Activated T-helper 9 cell treated with anti-CD3 and anti-CD28 coated beads, Interleukin-2, amount 50 U/mL, for 16 hours (primary cell): ENCODE measurements at places on chromosomes 2 and 18.

DNA sequence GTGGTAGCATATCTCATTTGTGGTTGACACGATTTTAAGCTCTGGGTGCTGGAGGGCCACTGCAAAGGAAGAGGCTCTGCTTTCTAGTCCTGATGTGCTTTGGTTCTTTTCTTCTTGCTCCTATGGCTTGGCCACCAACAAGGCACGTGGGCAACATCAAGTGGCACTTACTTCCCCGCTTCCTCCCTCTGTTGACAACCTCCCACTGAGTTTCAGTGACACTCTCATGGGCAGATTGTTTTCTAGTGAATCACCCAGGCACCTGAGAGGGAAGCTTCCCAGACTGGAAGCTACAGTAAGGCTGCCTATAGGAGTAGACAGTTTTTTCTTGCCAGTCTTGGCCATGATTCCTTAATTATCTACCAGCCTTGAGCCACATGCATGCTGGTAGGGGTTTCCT is 89.0 kb downstream of the NBAS start:
- no peak for DNase-seq

GRCh38 chr2:72092111-72092510 is 55.6 kb downstream of the CYP26B1 start:
- no peak for DNase-seq

- DNase-seq, result no peak
These were observed 131.8 kb downstream of the MREG start for GRCh38 chr2:215881582-215881981.

GRCh38 chr2:239358062-239358754 is 42.6 kb downstream of the HDAC4 start:
- DNase-seq, result no peak

DNA sequence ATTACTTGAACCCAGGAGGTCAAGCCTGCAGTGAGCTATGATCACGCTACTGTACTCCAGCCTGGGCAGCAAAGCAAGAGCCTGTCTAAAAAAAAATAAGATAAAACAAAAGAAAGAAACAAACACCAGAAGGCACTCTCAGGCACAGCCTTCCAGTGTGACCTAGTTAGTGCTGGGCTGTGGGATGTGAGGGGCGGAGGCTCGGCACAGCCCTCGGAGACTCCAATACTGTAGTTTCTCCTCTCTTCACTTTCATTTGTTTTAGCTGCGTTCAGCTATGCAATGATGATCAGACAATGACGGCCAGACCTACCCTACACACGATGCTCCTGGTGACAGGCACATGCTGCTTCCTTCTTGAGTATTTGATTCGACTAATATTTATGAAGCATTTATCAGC is 127.7 kb downstream of the SOCS6 start:
- DNase-seq, result no peak

GRCh38 chr2:149387411-149387810 is 57.0 kb downstream of the LYPD6 start:
- DNase-seq, result no peak

GRCh38 chr2:5672749-5673144 is 19.4 kb upstream of the SOX11 start:
- DNase-seq, result no peak

DNA sequence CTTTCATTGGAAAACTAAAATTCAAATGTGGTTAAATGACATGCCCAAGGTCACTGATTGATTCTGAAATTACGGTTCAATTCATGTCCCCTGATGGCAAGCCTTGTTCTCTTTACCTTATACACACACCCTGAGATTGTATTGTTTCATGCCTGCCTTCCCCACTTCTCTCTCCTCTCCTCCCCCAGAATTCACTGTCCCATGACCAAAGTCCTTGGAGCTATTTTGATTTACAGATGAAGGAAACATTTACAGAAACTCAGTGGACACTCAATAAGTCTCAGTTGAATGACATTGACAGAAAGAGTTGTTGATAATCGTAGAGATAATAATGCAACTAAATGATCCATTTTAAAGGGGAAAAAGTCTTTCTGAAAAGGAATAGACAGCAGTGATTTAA is 33.1 kb upstream of the SIX2 start:
- no peak for DNase-seq

DNA sequence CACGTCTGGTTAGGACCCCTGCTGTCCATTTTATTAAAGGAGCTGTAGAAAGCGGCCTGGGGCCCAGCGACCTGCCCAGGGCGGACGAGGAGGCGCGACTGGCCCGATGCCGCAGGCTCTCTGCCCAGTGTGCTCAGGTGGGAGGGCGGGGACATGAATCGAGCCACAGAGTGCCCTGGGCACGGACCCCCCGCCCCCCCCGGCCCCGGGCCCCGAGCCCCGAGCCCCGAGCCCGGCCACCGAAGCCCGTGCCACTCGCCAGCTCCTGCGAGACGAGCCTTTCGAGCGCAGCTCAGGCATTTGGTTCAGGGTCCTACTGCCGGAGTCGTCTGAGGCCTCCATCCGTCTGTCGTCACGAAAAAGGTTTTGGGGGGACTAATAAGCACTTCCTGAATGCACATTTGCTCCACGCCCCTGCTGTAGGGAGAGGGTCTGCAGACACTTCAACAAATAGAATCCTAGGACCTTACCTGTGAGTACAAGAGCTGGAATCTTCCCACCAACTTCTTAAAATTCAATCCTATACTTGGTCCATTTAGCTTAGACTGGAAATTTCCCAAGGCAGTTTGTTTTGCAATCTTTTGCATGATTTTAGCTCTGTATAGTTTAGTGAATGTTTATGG is 602 bp upstream of the ADAM17 start:
- no peak for DNase-seq

DNA sequence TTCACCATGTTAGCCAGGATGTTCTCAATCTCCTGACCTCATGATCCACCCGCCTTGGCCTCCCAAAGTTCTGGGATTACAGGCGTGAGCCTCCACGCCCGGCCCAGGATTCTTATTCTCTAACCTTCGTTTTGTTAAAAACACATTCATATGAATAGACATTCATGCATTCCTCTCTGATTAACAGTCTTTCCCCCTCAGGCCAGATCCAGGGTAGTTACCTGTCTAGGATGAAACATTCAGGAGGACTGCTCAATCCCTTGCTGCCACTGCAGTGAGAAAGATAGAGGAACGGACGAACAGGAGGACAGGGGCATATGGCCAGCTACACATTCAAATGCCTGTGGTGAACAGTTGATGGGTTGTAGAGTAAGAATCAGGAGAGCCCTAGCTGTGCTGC is 39.6 kb upstream of the EPC2 start:
- no peak for DNase-seq

- DNase-seq, result no peak
These were observed 719 bp upstream of the ATP6V1B1 start for GRCh38 chr2:70934981-70935380.

DNA sequence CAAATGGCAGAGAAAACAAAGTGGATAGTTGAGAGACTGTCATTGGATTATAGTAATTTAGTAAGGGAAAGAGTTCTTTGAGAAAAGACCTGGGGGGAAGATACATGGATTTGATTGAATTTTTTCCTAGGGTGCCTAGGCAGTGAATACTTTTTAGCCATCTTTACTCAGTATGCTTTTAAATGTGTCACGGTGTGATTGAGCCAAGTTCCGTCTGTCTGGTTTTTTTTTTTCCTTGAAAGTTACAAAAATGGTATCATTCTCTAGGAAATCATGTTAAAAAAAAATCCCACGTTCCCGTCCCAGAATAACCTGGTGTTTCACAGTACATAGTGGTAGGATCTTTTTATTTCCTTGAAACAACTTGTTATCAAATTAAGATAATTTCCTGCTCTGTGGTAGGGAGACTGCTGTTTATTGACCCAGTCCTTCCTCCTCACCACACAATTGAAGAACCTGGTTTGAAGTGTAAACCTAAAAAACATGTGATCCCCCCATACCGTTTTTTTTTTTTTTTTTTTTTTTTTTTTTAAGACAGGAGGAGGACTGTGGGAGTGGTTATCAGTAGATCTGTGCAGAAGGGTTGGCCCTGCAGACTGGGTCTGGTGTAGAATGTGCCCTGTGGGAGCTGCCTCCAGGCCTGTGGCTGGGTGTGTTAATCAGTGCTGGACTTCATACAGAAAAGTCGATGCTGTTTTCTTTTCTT is 55.1 kb downstream of the DGKD start:
- no peak for DNase-seq

GRCh38 chr2:73982140-73982617 is 2.5 kb upstream of the TET3 start:
- DNase-seq, result no peak

DNA sequence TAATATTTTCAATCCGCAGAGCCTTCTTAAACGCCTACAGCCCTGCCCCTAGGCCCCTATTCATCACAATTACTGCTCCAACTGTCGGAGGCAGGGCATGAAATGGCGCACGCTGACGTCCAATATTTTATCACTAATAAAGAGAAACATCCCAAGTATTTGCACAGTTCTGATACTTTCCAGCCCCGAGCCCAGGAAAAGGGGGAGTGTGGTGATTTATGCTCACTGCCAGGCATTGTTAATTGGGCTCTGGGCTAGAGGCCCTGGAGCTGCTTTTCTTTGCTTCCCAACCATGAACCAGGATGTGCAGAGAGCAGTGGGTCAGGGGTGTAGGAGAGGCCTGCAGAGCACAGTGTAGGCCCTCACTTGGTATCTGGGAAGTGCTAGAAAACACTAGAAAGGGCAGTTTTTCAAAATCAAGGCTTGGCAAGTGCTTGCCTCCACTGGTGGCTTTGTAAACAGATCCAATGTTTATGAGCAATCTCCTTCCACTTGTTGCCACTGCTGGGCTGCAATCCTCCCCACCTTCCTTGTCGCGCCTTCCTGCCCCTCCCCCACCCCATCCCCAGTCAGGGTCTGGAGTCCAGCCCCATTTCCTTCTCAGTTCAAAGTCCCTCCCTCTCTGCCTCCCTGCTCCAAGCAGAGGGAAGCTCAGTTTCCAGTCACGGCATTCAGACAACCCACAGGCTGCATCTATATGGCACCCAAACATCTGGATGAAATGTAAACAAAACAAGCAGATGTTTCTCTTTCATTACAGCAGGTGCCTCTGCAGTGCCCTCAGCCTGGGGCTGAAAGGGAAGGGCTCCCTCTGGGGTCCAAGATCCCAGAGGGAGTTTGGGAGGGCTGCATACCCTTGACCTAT is 83.9 kb upstream of the PKDCC start:
- DNase-seq, result no peak

GRCh38 chr2:230577114-230577513 is 135.5 kb upstream of the CAB39 start:
- no peak for DNase-seq

GRCh38 chr2:3610881-3611505 is 16.1 kb downstream of the COLEC11 start:
- no peak for DNase-seq

DNA sequence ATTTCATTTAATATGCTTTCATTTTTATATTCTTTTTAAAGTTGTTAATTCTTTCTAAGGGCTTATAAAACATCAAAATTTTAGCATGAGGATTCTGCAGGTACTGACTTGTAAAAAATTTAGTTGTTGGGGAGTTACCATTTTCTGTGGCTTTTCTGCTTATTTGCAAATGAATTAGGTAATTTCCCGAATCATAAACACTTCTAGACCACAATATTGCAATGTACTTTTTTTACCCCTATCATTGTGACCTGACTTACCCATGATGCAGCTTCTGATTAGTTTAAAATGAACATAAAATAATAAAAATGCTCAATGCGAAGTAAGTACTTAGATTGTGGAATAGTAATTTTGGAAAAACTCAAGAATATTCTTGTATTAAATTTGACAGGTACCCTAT is 11.4 kb downstream of the ARL6IP6 start:
- DNase-seq, result no peak

- DNase-seq, result no peak
These were observed 110.3 kb upstream of the ST6GAL2 start for GRCh38 chr2:106996171-106996769.

DNA sequence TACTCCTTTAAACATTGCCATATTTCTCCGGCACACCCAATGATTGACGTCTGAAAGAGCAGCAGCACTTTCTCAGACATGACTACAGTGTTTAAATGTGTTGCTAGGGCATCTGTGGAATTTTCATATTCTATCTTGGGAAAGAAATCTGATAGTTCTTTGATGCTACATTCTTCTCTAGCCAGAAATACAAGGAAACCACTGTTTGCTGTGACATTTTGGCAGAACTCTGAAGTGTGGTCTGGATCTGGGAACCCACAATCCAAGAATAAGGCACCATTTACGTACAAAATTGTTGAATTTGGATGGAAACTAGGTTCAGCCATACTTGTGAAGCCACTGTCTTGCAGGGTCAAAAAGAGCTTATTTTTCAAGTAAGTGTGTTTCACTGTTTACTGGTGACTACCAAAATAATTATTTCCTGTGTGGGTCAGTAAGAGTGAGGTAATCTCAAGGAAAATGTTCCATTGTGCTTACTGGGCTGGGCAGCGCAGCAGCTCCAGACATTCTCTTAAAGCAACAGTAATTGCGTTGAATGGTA is 21.3 kb upstream of the CD28 start:
- no peak for DNase-seq

DNA sequence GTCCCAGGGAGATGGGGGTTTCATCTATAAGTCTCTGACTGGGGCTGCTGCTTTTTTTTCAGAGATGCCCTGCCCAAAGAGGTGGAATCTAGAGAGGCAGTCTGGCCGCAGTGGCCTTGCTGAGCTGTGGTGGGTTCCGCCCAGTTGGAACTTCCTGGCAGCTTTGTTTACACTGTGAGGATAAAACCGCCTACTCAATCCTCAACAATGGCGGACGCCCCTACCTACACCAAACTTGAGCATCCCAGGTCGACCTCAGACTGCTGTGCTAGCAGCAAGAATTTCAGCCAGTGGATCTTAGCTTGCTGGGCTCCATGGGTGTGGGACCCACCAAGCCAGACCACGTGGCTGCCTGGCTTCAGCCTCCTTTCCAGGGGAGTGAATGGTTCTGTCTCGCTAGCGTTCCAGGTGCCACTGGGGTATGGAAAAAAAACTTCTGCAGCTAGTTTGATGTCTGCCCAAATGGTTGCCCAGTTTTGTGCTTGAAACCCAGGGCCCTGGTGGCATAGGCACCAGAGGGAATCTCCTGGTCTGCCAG is 152.6 kb upstream of the CYP26B1 start:
- no peak for DNase-seq

DNA sequence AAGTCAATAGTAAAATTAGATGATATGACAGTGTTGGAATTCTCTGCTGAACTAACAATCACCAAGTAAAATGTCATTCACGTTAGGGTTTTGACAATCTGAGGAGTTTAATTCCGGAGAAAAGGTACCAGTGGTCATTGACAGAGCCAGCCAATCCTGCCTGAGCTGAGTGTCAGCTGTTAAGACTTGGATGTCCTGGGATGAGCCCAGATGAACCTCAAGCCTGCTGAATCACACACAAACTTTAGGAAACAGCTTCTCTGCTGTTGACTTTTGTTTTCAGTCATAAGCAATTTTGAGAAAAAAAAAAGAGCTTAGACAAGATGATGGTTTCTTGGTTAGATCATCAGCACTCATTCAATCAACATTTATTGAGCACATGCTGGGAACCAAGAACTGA is 600.0 kb upstream of the SLC39A10 start:
- no peak for DNase-seq
